ENCODE measurements at places on chromosomes 11 and 22.

DNA sequence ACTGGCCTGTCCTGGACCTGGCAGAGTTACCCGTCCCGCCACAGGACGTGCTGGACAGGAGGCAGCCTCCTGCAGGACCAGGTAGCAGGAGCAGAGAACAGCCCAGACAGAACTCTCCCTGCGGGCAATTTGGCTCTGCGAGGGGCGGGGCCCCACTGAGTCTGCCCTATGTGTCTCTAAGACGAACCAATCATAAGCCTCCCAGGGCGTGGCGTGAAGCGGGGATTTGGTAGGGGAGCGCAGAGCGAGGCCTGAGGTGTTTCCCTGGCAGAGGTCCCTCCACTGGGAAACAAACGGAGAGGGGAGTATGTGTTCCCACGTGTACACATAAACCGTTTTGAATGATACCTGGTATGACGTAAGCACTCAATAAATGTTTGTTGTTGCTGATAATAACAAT, 7.4 kb downstream of the CD82 start:
- no peak for DNase-seq

GRCh38 chr11:33402066-33402465, 144.9 kb downstream of the HIPK3 start:
- DNase-seq = no peak

DNA sequence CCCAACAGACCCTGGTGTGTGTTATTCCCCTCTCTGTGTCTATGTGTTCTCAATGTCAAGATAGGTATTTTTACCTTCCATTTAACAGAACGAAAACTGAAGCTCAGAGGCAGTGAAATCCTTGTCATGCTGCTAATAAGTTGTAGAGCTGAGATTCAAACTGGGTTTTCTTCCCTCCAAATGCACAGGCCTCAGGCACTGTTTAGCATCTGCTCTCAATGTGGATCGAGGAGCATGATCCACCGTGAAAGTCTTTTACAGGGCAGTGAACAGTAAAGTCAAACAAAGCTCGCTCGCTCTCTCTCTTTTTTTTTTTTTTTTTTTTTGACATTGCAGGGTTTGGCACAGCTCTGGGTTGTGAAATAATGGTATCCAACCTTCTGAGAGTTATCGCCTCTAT, 401.0 kb upstream of the SYN3 start:
- DNase-seq = no peak

GRCh38 chr22:46129390-46130041, 20.8 kb upstream of the PPARA start:
- DNase-seq = no peak

GRCh38 chr11:20008871-20009644, 151.2 kb downstream of the DBX1 start:
- no peak for DNase-seq

GRCh38 chr11:120043328-120043945, 94.5 kb downstream of the TRIM29 start:
- DNase-seq = no peak

Measured in stimulated activated CD8-positive, alpha-beta memory T cell treated with anti-CD3 and anti-CD28 coated beads, Interleukin-4, amount 100 ng/mL, for 1 hour (primary cell).